ENCODE measurements at places on chromosomes 2 and 18.

DNA sequence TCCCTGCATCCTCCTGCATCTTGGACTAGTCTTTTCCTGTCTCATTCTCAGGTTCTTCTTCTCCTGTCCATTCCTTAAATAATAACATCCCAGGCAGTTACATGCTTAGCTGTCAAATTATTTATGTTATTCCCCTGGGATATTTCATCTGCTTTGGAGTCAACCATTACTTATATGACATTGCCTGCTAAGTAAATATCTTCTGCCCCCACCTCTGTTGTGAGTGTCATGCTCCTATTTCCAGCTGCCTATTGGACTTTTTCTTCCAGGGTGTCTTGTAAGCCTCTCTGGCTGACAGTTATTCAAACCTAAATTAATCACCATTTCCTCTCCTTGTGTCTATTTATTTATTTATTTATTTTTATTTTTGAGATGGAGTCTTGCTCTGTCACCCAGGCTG, 124.7 kb upstream of the RASGRP3 start:
- no peak for DNase-seq

- no peak for DNase-seq
Observed at GRCh38 chr2:48043131-48043700, 136.9 kb upstream of the FBXO11 start.

GRCh38 chr2:28855193-28855592, 14.9 kb downstream of the TRMT61B start:
- no peak for DNase-seq

- peak; percentile 78 for DNase-seq
Observed at GRCh38 chr2:231613663-231614558, 21.2 kb downstream of the TEX44 start.
